ENCODE measurements at places on chromosomes 3 and 15.

GRCh38 chr3:127324913-127325628 lies 37.2 kb upstream of the PRR20G start:
- DNase-seq: no peak

DNA sequence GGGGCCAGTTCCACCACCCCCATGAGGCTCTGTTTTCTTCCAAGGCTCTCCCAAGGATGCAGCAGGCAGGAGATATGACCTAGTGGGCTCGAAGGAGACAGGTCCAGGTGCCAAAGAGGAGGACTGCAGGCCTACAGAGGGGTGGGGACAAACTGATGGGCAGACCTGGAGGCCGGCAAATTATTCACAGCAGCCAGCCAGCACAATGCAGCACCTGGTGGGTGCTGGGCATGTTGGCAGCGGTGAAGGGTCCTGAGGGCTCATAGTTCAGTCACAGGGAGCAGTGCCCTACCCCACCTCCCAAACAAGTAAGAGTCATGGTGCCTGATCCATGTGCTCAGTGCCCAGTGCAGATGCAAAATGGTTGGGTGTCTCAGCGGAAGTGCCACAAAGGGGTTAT lies 171.7 kb downstream of the ABHD5 start:
- no peak for DNase-seq

GRCh38 chr15:90654233-90655136 lies 62.7 kb upstream of the BLM start:
- DNase-seq: no peak

- DNase-seq: no peak
Observed at GRCh38 chr3:124620600-124621063, 109.6 kb upstream of the UMPS start.

DNA sequence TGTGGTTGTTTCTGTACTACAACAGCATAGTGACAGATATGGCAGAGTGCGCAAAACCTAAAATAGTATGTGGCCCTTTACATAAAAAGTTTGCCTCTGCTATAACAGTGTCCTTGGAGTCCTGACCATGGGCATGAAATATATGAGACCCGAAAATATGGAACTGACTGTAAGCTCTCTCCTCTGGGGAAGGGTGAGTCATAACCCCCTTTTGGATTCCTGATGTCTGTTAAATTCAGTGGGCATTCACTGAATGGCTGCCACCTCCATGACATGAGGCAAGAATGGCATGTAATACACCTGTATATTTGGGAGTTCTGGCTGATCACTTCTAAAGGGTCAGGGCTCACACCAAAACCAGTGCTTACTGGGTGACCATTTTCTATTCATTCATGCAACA lies 6.1 kb downstream of the TBC1D2B start:
- DNase-seq: no peak

GRCh38 chr3:58120075-58120812 lies 90.5 kb downstream of the DNASE1L3 start:
- no peak for DNase-seq
